ENCODE measurements at places on chromosomes 11 and 22.

- peak; percentile 85 for DNase-seq
These were observed 36.3 kb downstream of the SLC5A1 start for GRCh38 chr22:32079130-32080089.

- no peak for DNase-seq
These were observed 8.0 kb upstream of the CD82 start for GRCh38 chr11:44557464-44557863.

DNA sequence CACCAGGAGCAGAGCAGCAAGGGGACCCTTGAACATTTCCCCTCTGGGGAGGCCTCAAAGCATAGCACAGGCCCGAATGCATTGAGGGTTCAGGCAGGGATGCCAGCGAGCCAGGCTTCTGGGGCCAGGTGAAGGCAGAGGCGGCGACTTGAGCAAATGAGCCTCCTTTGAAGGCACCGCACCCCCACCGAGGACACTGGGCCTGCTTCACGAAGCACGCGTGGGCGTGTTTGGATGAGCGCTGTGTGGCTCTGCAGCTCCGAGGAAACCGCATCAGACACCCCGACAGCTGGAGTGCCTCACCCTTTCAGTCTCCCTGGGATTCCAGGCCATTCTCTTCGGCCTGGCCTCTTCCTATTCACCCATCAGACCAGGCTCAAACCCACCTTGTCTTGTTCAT lies 301.8 kb downstream of the NTM start:
- DNase-seq: peak; percentile 18

- DNase-seq: no peak
These were observed 181.8 kb downstream of the CSNK2A3 start for GRCh38 chr11:11171285-11171684.

DNA sequence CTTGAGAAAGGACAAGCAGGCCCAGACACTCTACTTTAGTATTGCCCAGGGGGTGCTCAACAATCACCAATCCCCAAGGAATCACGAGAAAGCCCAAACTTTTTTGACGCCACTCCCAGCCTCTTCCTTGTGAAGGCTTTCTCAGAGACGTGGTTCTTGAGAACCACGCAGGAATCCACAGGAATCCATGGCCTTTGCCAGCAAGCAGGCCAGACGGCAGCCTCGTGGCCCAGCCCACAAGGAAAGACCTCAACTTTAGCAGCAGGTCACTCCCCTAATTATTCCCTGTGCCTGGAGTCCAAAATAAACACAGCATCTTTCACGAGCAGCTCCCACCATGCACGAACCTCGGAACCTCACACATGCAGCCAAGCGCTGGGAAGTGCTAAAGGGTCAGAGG lies 104.2 kb downstream of the WT1 start:
- DNase-seq: no peak

DNA sequence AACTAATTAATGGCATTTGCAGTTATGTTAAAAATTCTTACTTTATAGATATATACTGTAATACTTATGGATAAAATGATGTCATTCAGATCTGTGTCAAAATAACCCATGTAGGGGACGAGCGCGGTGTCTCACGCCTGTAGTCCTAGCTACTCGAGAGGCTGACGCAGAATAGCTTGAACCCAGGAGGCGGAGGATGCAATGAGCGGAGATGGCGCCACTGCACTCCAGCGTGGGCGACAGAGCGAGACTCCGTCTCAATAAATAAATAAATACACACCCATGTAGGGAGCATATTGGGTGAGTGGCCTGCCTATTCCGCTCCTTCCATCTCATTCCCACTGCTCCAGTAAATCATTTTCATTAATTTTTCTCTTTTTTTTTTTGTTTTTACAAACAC lies 7.1 kb downstream of the SNU13 start:
- DNase-seq: no peak

GRCh38 chr11:113274713-113275582 lies 39.4 kb upstream of the TTC12 start:
- DNase-seq: no peak

- no peak for DNase-seq
These were observed 35.5 kb downstream of the USP28 start for GRCh38 chr11:113839842-113840241.

- DNase-seq: peak; percentile 67
These were observed 740 bp downstream of the FADS1 start for GRCh38 chr11:61815790-61816735.

- no peak for DNase-seq
These were observed 3.3 kb upstream of the KCNJ11 start for GRCh38 chr11:17391493-17392355.

DNA sequence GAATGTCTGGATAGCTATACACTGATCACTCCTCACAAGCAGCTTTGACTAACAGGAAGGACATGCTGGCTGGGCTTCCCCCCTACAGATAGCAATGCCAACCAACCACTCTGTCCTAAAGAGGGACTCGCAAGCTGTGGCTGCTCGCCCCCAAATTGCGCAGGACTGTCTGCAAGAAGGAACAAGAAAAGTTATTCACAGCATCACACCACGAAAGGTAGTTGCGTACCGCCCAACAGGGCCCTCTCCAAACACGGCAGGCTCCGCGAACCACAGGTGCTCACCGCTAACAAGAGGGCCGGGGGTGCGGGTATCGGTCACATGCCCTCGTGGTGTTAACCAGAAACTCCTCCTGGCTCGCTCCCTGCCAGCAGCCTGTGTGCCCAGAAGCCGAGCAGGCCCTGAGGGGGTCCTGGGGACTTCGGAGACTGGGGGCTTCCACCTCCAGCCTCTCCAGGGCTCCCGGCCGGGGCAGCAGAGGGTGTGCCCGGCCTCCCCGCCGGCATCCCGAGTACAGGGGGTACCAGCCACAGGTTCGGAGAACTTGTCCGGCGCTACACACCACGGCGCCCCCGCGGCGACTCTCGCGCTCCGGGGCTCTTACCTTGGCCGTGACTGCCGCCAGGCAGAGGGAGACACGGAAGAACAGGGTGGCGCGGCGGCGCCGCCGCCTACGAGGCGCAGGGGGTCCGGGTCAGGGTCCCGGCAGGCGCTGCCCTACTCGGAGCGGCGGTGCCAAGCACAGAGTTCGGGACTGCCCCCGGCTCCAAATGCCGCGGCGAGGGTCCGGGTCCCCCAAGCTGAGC lies 682 bp downstream of the LARGE1 start:
- peak; percentile 28 for DNase-seq

- DNase-seq: no peak
These were observed 26.9 kb upstream of the P2RY2 start for GRCh38 chr11:73191151-73191550.

DNA sequence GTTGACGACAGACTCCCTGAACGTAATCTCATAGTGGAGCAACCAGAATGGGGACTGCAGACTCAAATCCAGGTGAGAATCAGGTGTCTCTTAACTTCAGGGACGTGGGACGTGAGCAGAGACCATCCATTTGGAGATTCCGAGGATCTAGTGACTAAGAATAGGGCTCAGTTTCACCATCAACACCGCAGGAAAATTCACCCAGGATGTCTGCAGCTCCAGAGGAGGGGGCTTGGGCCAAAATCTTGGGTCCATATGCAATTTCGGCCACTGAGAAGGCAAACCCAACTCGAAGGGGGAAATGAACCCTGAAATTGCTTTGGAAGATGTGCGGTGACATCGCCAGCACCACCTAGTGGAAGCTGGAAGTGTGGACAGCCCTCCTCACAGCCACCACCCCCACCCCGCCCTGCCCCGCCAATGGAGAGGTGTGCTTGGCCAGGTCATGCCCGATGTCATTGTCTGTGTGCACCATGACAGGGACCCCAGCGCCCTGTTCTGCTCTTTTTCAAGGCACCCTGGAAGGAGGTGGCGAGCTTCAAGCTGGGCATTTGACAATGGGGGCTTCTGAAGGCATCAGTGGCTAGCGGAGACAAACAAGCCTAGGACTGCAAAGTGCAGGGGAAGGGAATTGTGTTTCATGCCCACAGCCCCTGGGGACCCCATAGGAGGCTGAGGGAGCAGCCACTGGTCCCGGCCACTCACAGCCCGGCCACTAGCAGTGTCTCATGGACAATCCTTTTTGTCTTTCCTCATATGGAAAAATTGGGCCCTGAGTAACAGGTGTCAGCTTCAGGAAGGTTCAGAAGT lies 24.8 kb downstream of the APOL1 start:
- DNase-seq: peak; percentile 65

- DNase-seq: no peak
These were observed 4.9 kb downstream of the YPEL1 start for GRCh38 chr22:21730535-21731308.

- DNase-seq: no peak
These were observed 23.7 kb upstream of the FXYD6 start for GRCh38 chr11:117900121-117900648.

DNA sequence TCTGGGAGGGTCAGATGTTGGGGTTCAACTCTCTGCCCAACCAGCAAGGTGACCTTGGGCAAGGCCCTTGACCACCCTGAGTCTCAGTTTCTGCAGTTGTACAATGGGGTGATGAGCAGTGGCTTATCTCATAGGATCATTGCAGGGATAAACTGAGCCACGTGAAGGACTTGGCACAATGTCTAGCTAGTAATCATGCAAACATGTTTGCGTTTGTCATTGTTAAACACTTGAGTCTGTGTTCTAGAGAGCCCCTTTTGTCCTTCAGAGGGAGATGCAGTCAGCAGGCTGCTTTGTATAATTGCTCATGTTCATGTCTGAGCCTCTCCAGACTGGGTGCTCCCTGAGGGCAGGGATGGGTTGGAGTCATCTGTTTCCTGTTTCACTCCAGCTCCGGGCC lies 15.8 kb downstream of the CD82 start:
- no peak for DNase-seq

GRCh38 chr11:67268081-67268961 lies 2.0 kb downstream of the GRK2 start:
- no peak for DNase-seq

- peak; percentile 37 for DNase-seq
These were observed 27.3 kb upstream of the PACSIN2 start for GRCh38 chr22:43042101-43042780.

- peak; percentile 82 for DNase-seq
These were observed 901 bp upstream of the PARVA start for GRCh38 chr11:12376259-12377081.

DNA sequence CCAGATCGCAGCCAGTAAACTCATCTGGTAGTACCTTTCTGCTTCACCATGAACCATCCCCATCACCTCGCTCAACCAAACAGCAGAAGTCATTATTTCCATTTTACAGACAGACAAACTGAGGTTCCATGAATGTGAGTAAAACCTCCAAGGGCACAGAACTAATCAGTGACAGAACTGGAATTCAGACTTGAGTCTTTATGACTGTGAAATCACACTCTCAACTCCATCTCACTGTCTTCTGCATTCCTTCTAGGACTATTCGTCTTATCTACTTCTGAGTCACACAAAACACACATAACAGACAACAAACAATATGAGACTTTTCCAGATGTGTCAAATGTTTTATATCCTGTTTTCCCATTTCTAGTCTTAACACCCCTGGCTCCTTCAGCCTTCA lies 9.3 kb upstream of the NUP50 start:
- peak; percentile 65 for DNase-seq

DNA sequence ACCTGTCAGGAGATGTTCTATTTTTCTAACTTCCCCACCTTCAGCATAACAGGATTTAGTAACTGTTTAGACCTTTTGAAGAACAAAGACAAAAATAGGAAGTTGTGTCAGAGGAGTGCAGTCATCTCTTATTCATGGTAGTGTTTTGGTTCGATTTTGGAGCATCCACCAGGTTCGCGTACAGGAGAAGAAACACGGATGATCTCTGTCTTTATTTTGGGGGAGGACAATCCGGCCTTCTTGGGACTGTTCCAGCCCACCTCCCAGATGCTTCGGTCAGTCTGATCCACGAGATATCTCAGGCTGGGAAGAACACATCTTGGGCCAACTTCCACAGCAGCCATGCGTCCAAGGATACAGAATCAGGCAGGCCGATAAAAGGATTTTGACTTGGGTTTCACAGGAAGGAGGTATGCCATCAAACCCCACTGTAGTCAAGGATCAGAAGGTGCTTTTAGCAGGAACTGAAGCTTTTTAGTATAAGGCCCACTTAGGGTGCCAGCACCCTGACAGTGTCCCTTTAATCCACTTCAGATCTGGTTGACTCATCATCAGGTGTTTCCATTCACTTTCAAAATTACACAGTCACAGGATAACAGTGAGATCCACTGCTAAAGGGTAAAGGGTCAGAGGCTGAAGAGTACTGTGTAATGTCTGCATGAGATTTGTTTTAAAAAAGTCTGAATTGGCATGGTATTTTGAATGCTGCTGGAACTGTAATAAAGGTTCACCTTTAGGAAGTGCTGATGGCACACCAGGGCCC lies 16.5 kb downstream of the PATZ1 start:
- no peak for DNase-seq

DNA sequence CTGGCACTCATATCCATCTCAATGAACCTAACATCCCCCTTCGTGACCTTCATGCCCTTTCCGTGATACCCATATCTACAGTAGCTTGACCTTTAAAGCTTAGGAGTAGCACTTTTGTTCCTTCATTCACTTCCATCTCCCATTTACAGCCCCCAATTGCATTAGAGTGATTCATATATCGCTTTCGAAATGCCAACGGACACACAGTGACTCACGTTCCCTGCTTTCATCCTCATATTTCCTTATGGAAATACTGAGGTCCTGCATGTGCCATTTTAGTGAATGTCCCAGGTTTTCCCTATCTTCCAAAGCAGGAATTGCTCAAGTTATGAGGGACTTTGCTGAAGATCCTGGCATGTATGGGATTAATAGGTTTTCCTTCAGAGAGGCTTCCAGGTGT lies 44.3 kb upstream of the CEP126 start:
- peak; percentile 80 for DNase-seq

GRCh38 chr11:89175796-89176195 lies 1.9 kb upstream of the TYR start:
- no peak for DNase-seq

- DNase-seq: no peak
These were observed 46.9 kb upstream of the SLC22A25 start for GRCh38 chr11:63290285-63290684.

DNA sequence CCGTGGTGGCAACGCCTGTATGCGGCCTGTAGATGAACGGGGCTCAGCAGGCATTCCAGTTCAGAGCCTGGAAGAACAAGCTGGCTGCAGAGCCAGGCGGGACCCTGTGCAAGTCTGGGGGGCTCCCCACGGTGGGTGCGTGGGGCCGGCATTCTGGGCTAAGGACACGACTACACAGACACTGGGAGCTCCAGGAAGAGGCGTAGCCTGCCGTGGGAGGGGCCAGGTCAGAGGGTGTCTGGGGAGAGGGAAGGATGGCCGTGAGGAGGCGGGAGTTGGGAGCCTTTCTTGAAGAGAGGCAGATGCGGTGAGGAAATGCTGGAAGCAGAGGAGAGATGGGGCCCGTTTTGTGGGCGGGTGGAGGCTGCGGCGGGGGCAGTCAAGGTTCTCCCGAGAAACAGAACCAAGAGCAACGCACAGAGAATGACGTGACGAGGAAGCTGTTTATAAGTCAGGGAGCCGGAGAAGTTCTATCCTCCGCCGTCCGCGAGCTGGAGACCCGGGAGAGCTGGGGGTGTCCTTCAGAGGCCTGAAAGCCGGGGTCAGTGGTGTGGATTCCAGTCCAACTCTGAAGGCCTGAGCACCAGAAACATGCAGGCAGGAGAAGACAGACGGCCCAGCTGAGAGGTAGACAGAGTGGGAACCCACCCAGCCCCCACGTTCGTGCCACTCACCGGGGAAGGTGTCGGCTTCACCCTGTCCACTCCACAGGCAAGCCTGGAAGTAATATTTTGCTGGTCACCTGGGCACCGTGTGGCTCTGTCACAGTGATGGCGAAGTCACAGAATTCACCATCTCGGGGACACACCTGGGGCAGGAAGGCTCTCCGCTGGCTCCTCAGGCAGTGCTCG lies 529.6 kb downstream of the BRD1 start:
- DNase-seq: no peak

All from fibroblast of lung (primary cell).